ENCODE measurements at places on chromosomes 5 and 9. TPM values are rescaled to one million over a fixed set of nuclear protein-coding genes. Genes with fewer than 3 reads are reported as not detected.

The CTSV gene
- 208 TPM for total RNA-seq

DNA sequence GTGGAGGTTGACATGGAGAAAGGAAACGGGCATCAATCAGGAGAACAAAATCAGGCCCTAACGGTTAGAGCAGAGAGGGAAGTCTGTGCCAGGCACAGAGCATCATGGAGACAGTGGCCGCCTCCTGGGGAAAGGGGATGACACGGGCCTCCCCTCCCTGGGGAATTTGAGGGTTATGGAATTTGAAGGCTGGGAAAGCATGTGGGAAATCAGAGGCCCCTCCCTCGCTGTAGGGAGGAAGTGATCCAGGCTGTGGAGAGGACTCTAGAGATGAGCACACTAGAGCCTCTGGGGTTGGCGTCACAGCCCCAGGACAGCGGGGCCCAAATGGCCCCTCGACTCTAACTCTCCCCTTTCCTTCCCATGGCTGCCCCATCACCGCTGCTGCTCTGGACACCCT lies 36.7 kb downstream of the PROP1 start:
- DNase-seq: no peak

DNA sequence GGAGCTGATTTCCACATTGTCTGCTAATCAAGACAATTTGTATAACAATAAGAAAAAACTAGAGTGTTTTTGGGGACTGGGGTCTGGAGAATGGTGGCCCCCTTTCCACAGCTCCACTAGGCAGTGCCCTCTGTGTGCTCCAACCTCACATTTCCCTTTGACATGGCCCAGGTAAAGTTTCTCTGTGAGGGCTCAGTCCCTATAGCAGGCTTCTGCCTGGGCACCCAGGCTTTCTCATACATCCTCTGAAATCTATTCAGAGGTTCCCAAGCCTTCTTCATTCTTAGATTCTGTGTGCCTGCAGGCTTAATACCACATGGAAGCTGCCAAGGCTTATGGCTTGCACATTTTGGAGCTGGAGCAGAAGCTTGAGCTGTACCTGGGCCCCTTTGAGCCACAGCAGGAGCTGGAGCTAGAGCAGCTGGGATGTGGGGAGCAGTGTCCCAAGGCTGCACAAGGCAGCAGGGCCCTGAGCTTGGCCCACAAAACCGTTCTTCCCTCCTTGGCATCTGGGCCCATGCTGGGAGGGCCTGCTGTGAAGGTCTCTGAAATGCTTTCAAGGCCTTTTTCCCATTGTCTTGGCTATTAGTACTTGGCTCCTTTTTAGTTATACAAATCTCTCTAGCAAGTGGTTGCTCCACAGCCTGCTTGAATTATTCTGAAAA lies 49.1 kb upstream of the VPS13A start:
- DNase-seq: no peak

DNA sequence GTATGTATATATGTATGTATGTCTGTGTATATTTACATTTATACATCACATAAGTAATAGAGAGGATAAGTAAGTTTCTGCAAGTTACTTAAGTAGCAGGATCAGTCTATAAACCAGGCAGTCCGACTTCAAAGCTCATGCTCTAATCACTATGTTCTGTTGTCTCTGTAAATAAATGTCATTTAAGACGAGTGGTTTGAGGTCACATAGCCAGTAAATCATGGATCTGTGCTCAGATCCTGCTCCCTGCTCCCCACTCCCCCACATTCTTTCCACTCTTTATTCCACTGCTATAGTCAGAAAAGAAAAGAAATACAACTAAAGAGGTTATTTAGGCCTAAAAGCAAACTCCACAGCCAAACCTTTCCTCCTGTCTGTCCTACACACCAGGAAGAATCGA lies 90.4 kb downstream of the SERINC5 start:
- DNase-seq: peak; percentile 2

DNA sequence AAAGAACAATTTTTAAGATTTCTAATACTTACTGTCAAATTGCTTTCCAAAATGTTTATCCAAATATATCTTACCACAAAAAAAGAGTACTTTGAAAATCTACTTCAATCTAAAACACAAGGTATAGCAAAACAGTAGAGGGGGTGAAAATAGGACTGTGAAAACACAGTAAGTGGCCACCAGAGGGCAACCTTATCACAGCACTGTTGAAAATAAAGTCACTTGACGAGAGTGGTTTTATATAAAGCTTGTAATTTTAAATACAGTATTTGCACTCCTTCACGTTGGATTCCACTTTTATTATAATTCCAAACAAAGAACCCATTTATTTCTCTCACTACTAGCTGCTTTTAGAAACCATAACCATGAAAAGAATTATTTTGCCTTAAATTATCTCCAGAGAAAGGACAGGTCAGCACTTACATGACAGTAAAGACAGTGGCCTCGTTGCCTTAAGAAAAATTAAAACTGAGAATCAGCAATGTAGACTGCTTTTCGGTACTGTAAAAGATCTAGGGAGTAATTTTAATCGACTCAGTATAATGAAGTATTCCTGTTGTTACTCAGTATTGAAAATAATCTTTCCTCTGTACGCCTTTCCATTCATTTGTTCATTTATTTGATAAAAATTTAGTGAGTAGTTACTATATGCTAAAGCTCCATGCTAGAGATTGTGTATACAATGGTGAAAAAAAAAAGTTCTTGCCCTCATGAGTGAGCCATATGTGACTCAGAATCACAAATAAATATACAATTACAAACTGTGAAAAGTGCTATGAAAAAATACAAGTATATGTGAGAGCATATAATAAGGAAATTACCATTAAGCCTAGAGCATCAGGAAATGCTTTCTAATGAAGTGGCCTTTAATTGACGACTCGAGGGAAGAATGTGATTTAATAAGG lies 40.0 kb upstream of the CDK5RAP2 start:
- peak; percentile 56 for DNase-seq

The STC2 gene
- total RNA-seq: 4.1 TPM

- no peak for DNase-seq
Observed at GRCh38 chr9:131557855-131558548, 12.7 kb downstream of the PRRT1B start.

The FBXW11 gene
- total RNA-seq: 35.9 TPM

GRCh38 chr5:100841358-100842076 lies 61.6 kb downstream of the ST8SIA4 start:
- no peak for DNase-seq

- no peak for DNase-seq
Observed at GRCh38 chr5:34626036-34626435, 30.1 kb upstream of the RAI14 start.

- no peak for DNase-seq
Observed at GRCh38 chr9:74555565-74555964, 58.4 kb downstream of the RORB start.

DNA sequence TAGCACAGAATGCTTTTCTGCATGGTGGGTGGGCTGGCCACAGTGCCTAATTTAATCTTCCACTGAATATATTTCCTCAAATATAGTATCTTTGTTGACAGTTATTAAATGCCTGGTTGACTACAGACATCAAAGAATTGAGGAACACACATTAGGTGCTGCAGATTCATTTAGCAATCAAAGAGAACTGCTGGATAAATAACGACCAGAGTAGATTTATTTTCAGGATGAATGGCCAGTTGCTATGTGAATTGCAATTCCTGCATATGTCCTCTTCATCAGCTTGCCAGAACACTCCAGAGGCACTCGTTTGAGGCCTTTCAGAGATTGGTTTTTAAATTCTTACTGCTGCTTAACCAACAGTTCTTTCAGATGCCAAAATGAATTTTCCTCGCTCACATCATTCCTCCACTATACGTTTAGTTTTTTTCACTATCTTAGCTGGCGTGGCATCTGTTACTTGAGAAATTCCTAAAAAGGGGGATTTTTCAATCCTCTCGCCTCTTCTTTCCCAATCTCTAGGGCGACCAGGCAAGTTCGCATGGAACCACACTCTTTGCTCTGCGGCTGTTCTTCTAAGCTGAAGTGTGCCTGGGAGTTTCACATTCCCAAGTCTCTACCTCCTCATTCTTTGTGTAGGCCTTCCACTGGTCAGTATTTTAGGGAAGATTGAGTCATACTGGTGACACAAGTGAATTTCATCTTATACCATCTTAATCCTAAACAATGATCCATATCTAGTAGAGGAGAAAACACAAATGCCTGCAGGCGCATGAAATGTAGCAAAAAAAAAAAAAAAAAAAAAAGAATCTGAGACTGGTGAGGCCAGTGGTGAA lies 237.1 kb upstream of the NMUR2 start:
- DNase-seq: no peak

- DNase-seq: no peak
Observed at GRCh38 chr5:169147534-169147933, 153.4 kb downstream of the SLIT3 start.

DNA sequence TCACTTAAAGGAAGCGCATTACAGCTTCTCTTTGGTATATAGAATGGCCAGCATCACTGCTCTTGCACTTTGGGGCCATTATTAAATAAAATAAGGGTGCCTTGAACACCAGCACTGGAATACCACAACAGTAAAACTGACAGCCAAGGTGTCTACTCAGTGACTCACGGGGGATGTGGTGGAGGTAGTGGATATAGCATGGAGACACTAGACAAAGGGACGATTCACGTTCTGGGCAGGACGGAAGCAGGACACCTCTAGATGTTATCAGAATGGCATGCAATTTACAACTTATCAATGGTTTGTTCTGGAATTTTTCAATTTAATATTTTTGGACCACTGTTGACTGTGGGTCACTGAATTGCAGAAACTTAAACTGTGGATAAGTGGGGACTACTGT lies 32.9 kb upstream of the PDE8B start:
- no peak for DNase-seq

The IL4 gene
- total RNA-seq: not detected

DNA sequence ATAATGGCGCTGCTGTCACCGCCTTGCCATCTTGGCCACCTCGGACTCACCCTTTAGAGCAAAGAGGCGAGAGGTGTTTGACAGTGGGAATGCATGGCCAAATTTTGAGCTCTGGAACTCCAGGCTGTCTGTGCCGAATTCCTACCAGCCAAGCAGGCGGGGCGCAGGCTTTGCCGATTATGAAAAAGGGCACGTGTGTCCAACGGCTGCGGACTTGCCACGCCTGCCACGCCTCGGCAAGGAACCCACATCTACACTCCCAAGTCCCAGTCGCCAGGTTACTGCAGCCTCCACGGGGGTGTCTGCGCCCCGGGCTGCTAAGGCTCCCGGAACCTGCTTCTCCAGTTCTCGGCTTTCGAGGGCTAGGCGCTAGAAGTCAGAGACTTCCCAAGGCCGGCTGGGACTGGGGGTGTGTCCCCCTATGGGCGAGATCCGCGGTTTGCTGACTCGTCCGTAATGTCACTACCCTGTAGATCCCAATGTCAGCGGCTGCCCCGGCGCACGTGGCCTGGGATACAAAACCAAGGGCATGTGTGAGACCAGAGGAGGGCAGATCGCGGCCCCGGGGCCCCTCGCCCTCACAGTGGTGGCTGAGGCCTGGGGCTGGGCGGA lies 2.8 kb downstream of the NPR3 start:
- DNase-seq: no peak

GRCh38 chr5:56816546-56817081 lies 1.3 kb downstream of the MAP3K1 start:
- DNase-seq: peak; percentile 38

- no peak for DNase-seq
Observed at GRCh38 chr9:90818279-90818678, 16.7 kb downstream of the SYK start.

The VLDLR gene
- total RNA-seq: 3.7 TPM

The TTC23L gene
- total RNA-seq: 3.2 TPM

DNA sequence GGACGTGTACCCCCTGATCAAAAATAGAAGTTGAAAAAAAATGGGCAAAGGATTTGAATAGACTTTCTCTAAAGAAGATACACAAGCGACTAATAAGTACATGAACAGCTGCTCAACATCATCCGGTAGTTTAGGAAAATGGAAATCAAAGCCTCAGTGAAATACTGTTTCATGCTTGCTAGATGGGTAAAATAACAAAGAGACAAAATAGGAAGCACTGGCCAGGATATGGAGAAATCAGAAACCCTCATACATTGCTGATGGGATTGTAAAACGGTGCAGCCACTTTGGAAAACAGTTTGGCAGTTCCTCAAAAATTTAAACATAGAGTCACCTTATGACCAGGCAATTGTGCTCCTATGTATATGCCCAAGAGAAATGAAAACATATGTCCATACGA lies 65.0 kb upstream of the SUB1 start:
- no peak for DNase-seq

DNA sequence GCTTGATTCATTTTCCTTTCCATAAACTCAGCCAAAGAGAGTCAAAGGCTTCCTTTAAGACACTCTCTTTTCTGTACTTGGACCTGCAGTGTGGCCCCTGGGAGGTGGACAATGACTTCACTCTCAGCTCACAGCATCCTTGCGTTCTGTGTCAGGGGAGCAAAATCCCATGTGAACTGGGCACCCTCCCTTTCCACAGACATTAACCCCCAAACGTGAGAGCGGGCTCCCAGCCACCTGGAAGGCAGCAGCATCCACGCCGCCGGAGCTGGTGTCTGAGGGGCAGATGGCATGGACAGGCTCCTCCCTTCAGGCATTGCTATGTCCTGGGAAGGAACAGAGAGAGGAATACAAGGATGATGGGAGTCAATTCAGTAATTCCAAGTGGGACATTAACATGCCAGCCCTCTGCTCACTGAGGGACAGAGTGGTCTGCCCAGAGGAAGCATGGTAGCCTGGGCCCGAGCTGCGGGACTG lies 39.5 kb downstream of the TRIP13 start:
- no peak for DNase-seq

The TNFSF8 gene
- 1.2 TPM for total RNA-seq

GRCh38 chr5:71757590-71758543 lies 38.8 kb downstream of the CARTPT start:
- DNase-seq: peak; percentile 34

GRCh38 chr9:69549310-69550202 lies 122.6 kb downstream of the APBA1 start:
- DNase-seq: no peak

The TJP2 gene
- total RNA-seq: 186 TPM
